Activated CD8-positive, alpha-beta memory T cell treated with anti-CD3 and anti-CD28 coated beads for 4 hours (primary cell): ENCODE measurements at places on chromosomes 13 and 19.

GRCh38 chr19:7575434-7576040 lies 20.1 kb upstream of the CAMSAP3 start:
- no peak for DNase-seq

GRCh38 chr13:107690181-107690580 lies 525.2 kb downstream of the LIG4 start:
- DNase-seq: no peak

- DNase-seq: no peak
Observed at GRCh38 chr13:105441051-105441750, 1094.3 kb downstream of the EFNB2 start.

GRCh38 chr13:95710313-95710712 lies 33.4 kb downstream of the DNAJC3 start:
- no peak for DNase-seq

DNA sequence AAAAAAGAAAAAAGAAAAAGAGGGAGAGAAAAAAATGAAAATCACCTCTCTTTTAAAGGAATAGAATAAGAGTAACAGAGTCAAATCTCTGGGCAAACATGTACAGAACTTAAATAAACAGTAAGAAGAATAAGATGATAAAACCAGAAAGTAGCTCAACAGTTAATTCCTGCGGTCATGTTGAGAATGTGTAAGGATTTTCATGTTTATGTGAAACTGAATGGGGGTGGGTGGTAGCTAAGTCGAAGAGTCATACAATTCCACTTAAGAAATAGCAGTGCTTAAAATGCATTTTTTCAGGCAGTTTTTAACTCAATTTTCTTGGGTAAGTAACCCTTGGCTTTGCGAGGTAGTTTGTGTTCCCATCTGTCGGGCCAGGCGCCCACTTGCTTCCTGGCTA lies 60.9 kb downstream of the PEX11G start:
- no peak for DNase-seq

DNA sequence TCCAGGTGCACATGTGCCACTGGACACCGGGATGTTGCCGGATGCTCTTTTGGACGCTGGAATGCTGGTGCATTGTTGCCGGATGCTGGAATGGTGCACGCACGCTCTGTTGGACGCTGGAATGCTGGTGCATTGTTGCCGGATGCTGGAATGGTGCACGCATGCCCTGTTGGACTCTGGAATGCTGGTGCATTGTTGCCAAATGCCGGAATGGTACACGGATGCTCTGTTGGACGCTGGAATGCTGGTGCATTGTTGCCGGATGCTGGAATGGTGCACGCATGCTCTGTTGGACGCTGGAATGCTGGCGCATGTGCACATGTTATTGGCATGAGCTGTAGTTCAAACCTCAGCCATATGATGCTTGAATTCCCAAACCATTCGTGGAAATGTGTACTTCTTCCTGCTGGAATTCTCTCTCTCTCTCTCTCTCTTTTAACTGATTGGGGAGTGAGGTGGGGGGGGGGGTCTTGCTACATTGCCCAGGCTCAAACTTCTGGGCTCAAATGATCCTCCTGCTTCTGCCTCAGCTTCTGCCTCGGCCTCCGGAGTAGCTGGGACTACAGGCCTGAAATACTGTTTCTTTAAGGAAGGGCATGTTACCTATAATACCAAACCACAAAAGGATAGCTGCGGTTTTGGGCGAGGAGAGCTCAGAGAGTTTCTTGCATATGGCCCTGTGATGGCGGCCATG lies 1.2 kb upstream of the MCF2L start:
- no peak for DNase-seq

GRCh38 chr13:66077132-66077689 lies 1152.9 kb downstream of the PCDH9 start:
- no peak for DNase-seq

- no peak for DNase-seq
Observed at GRCh38 chr19:42096255-42096837, 20.4 kb downstream of the ZNF574 start.

DNA sequence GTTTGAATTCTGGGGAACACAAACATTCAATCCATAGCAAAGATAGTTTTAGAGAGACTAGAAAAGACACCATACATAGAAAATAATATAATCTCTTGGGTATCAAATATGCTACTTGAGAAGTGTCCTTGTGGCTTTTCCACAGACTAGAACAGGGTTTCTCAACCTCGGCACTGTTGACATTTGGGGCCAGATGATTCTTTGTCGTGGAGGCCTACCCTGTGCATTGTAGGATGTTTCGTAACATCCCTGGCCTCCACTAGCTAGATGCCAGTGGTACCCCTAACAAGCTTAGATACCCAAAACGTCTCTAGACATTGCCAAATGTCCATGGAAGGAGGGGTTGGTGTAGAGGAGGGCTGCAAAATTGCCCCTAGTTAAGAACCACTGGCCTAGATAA lies 2.2 kb upstream of the ESD start:
- no peak for DNase-seq
